Left ventricle myocardium superior (tissue), 1 donor: ENCODE measurements at places on chromosomes 6 and 20. TPM values are rescaled to one million over a fixed set of nuclear protein-coding genes. Genes with fewer than 3 reads are reported as not detected.

EFCAB8 gene
- not detected for total RNA-seq

PTCHD4 gene
- 0.79 TPM for total RNA-seq

MUC21 gene
- total RNA-seq: not detected

TDRD6 gene
- 0.30 TPM for total RNA-seq

TREM2 gene
- 0.59 TPM for total RNA-seq

FHL5 gene
- total RNA-seq: 6.9 TPM

TRIM31 gene
- total RNA-seq: not detected

MYMX gene
- 0.67 TPM for total RNA-seq

ADGRF5 gene
- 45.9 TPM for total RNA-seq

RBBP8NL gene
- total RNA-seq: not detected

BCAS1 gene
- total RNA-seq: not detected

FOXS1 gene
- 1.3 TPM for total RNA-seq

CDH4 gene
- total RNA-seq: not detected

EPHA7 gene
- total RNA-seq: 1.5 TPM

TCP11 gene
- not detected for total RNA-seq

HCRTR2 gene
- total RNA-seq: not detected

IL17F gene
- not detected for total RNA-seq

LTB gene
- 0.40 TPM for total RNA-seq

TRIM15 gene
- not detected for total RNA-seq

ALDH8A1 gene
- total RNA-seq: 0.20 TPM

HAO1 gene
- not detected for total RNA-seq

KCNK5 gene
- total RNA-seq: 0.50 TPM

SMPDL3A gene
- 4.4 TPM for total RNA-seq

SRF gene
- total RNA-seq: 78.7 TPM

PKIB gene
- total RNA-seq: 0.35 TPM

HLA-G gene
- total RNA-seq: not detected

TINAG gene
- total RNA-seq: 0.15 TPM

TRIM40 gene
- total RNA-seq: not detected

DSTN gene
- total RNA-seq: 836 TPM

SDC4 gene
- 76.9 TPM for total RNA-seq

NT5DC1 gene
- total RNA-seq: 55.0 TPM

GTF3C6 gene
- 116 TPM for total RNA-seq

NMBR gene
- total RNA-seq: not detected

TNNC2 gene
- total RNA-seq: not detected

ZNF165 gene
- 0.62 TPM for total RNA-seq

LAMP5 gene
- total RNA-seq: not detected

PPARD gene
- total RNA-seq: 15.1 TPM

COQ3 gene
- total RNA-seq: 33.8 TPM

ZKSCAN3 gene
- 4.7 TPM for total RNA-seq

ID1 gene
- 99.2 TPM for total RNA-seq
